ENCODE measurements at places on chromosomes 3 and 15.

DNA sequence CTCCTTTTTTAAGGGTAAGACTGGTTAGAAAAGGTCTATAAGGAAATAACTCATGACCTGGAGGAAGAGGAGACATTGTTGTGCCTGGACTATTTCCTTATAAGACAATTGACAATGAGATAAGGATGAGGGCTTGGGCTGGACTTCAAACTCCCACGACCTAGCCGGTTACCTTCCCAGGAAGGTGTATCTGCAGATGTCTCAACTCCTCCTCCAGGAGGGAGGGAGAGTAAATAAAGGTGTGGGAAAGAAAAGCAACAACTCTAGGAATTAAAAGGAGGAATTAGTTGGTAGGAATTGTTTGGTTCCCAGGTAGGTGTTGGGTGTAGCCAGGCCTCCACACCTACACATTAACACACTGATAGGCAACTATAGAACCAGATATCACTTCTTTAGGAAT lies 97.8 kb upstream of the TBL1XR1 start:
- DNase-seq = no peak

DNA sequence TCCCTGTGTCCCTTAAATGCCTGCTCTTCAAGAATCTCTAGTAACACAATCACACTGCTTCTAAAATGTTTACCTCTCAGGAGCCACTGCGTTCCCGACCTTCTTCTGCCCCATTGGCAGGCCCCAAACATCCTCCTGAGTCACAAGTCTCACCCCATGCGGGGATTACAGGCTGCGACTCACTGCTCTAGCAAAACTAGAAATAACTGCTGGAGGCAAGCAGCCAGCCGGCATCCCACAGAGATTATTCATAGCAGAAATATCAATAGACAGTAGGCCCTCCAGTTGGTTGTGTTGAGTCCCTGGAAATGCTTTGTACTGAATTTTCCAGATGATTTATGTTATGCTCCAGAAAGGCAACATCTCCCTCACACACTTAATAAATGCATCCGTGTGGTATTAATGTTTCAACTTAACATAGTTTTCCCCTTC lies 64.8 kb downstream of the RFTN1 start:
- peak; percentile 66 for DNase-seq

GRCh38 chr3:11168406-11168805 lies 14.1 kb downstream of the HRH1 start:
- DNase-seq = no peak

GRCh38 chr15:40912478-40912877 lies 16.7 kb upstream of the DLL4 start:
- no peak for DNase-seq

- no peak for DNase-seq
These were observed 6.2 kb downstream of the VPS18 start for GRCh38 chr15:40900256-40901052.

- no peak for DNase-seq
These were observed 653 bp downstream of the MYO5C start for GRCh38 chr15:52294881-52295420.

- DNase-seq = no peak
These were observed 33.7 kb downstream of the ZBTB20 start for GRCh38 chr3:115113367-115113766.

- DNase-seq = no peak
These were observed 7.0 kb upstream of the LTK start for GRCh38 chr15:41520636-41521035.

- DNase-seq = peak; percentile 27
These were observed 46.2 kb downstream of the NOX5 start for GRCh38 chr15:69060744-69061143.

- DNase-seq = no peak
These were observed 292.9 kb upstream of the NR2F2 start for GRCh38 chr15:96037584-96037983.

GRCh38 chr15:31337352-31338031 lies 10.9 kb downstream of the KLF13 start:
- DNase-seq = no peak

DNA sequence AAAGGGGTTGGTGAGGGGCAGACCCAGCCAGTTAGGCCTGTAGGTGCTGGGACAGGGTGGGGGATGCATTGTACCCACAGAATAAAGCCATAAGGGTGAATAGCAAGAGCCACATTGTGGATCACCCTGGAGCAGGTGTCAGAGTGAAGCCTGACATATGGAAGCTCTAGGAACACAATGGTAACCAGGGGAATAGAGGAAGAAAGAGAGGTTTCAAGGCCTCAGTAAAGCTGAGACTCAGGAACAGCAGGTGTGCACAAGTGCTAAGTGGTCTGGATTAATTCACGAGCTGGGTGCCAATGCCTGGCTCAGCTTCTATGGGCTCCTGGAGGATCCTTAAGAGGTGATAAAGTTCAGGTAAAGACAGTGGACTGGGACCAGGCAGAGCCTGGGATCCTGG lies 323.7 kb upstream of the CTNNB1 start:
- DNase-seq = no peak

GRCh38 chr3:14533457-14533958 lies 6.6 kb downstream of the GRIP2 start:
- no peak for DNase-seq

DNA sequence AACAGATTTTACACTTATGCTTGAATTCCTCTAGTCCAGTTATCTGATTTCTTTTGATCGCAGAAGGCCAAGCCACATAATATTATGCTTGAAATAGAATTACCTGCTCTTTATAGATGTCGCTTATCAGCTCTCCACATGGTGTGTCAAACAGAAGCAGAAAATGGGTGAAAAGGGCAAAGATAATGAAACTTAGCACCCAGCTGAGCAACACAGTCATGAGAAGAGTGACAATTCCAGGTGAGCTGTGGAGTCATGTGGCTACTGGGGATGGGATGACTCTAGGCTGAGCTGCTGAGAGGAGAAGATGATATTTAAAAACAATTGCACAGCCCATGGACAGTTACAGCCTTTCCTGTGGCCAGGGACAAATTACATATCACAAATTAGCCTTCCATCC lies 398.7 kb upstream of the PDZRN3 start:
- DNase-seq = no peak

DNA sequence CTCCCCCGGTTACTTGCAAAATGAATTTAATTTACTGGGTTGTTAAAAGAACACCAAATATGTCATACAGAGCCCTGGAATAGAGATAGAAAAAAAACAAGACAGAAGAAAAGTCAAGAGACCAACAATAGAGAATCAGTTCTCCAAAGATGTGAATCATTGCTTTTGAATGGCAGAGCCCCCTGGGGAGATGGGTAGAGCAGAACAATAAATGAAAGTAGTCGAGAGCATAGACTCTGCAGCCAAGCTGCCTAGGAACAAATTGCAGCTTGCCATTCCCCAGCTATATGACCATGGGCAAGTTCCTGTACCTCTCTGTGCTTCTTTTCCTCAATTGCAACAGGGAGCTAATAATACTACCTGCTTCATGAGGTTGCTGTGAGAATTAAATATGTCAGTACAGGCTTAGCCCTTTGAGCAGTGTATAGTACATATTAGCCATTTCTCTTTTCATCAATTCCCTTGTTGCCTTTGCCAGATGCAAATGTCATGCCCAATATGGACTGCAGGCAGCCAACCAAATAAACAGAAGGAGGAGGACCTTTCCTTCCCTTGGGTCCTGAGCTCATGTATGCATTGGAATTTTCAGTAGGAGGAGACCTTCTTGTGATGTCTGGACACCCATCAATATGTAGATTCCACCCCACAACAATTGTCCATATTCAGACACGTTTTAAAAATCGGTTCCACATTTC lies 25.0 kb upstream of the BFSP2 start:
- DNase-seq = no peak

GRCh38 chr15:77224352-77224751 lies 153.4 kb upstream of the TSPAN3 start:
- DNase-seq = no peak

DNA sequence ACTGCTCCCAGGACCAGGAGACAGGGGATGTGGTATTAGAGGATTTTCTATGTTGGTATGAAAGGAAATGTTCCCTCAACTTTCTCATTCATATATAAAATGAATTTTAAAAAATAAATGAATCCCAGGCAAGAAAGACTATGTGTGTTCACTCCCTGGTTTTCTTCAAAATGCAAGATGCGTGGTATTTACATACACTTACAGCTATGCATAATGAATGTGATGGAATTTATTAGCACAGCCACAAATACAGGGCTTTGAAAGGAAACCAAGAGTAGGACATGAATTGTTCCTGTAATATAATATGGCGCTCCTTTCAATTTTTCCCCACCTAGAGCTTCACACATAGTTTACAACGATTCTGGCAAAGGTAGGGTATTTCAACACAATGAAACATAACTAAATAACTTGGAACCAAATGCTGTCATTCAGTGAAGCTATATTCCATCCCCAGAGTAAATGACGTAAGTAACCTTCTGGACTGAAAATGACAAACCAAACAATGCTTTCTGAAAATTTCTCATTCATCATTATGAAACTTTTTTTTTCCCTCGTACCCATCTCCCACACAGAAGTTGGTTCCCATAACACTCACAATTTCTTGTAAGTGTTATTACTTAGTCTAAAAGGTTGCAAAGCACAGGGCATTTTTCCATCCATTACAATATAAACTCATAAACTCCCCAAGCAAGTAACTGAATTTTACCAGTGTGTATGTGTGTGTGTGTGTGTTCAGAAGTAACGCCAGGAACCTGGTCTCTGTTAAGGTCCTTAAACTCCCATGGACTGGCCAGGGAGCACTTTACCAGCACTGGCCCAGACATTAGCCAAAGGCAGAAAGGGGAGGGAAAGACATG lies 41.8 kb downstream of the CBLB start:
- peak; percentile 27 for DNase-seq

DNA sequence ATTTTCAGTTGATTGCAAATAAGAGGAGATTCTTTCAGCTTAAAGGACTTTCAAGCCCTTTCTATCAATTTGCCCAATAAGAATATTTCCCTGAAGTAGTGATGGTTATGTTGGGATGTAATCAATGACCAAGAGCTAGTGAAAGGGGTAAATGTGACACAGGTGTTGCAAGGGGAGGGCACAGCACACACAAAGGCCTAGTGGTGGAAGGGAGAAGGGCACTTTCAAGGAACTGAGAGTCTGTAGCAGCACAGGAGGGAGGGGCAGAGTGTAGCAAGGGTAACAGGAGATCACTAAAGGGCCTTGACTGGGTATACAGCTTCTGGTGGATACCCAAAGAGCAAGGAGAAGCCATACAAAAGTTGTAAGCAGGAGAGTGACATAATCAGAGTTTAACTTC lies 217.8 kb upstream of the ARHGEF26 start:
- no peak for DNase-seq

DNA sequence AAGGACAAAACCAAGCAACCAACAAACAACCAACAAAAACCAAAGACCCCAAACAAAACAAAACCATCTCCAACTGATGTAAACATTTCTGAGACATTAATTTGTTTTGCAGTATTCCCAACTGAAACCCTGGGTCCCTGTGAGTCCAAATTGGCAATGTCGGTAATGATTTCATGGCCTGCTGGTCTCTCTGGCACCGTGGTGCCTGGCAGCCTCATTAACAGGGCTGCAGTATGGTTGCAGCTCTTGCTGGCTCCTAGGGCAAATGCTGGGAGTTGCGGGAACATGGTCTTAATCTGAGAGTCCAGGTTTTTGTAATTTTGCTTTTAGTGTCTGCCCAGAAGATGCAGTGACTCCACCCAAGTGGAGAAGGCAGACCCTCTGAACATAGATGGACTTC lies 128.3 kb downstream of the SV2B start:
- no peak for DNase-seq

DNA sequence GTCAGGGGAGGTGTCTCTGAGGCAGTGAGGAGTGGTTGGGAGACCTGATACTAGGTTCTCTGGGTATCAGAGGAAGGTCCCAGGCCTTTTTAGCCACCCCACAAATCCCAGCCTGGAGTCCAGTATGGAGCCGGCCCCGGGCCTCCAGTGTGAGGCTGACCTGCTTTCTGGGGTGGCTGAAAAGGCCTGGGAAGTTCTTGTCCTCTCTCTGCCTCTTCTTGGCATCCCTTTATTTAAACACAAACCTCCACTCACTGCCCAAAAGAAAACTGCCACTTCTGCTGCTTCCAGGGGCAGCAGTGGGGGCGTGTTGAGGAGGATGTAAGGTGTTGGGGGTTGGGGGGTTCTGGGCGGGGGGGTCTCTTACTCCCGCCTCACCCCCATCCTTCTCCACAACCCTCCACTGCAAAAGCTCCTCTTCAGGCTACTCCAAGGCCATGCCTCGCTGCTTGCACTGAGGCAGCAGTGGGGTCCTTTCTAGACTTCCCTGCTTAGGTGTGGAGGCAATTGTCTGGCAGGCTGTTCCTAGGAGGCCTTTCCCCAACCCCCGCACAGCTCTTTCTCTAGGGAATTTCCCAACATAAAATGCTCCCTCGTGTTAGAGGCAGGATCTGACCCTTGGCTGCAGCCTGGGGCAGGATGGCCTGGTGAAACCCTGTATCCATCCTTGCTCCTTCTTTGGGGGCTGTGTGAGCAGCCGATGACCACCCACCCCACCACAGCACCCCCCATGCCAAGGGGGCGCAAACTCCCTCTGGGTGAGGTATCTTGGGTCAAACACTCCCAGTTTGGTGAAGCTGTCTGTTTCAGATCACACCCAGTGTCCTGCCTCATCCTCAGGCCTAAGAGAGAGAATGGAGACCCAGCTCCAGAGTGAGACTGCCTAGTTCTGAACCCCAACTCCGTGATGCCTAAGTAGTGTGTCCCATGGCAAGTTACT lies 12.1 kb upstream of the RAD18 start:
- no peak for DNase-seq

GRCh38 chr15:42046597-42046996 lies 25.8 kb upstream of the PLA2G4E start:
- DNase-seq = no peak

GRCh38 chr3:155233213-155233612 lies 60.3 kb downstream of the STRIT1 start:
- no peak for DNase-seq

GRCh38 chr3:49032646-49033304 lies 3.6 kb upstream of the IMPDH2 start:
- DNase-seq = no peak

DNA sequence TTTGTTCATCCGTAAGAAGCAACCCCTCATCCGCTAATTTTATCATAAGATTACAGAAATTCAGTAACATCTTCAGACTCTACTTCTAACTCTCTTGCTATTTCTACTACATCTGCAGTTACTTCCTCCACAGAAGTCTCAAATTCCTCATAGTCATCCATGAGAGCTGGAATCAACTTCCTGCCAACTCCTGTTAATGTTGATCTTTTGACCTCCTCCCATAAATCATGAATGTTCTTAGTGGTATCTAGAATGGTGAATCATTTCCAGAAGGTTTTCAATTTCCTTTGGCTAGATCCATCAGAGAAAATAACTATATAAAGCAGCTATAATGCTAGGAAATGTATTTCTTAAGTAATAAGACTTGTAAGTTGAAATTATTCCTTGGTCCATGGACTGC lies 115.1 kb downstream of the TAFA4 start:
- no peak for DNase-seq

All from stimulated activated CD4-positive, alpha-beta T cell treated with anti-CD3 and anti-CD28 coated beads, Interleukin-15, amount 100 ng/mL, for 24 hours (primary cell).